ENCODE measurements at places on chromosomes 2 and 18.

- DNase-seq: no peak
Observed at GRCh38 chr18:62339106-62339988, 14.2 kb downstream of the TNFRSF11A start.

GRCh38 chr2:218691234-218691633 lies 19.3 kb downstream of the STK36 start:
- no peak for DNase-seq

DNA sequence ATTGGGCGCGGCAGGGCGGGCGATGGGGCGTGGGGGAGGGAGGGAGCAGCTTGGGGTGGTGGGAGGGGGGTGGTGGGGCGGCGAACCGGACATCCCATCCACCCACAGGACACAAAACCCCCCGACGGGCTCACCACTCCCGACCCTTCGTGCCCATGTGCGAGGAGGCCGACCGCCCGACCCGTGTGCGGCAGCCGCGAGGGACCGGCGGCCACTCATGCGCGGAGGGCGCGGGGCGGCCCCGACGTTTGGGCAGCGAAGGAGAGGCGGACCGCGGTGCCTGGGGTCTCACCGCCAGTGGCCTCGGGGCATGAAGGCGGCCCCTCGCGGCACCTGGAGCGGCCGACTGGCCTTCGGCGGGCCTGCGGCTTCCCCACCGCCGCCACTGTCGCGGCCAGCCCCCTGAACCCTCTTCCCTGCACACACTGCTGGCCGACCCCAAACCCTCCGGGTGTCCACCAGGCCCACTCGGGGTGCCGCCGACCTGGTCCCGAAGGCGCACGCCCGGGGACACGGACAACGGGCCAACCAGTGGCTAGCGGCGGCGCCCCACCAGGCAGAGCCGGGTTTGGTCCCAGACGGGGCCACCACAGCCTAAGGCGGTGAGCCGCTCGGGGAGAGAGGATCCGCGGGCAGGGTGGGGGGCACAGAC lies 94.6 kb upstream of the ANKRD30BL start:
- DNase-seq: no peak

DNA sequence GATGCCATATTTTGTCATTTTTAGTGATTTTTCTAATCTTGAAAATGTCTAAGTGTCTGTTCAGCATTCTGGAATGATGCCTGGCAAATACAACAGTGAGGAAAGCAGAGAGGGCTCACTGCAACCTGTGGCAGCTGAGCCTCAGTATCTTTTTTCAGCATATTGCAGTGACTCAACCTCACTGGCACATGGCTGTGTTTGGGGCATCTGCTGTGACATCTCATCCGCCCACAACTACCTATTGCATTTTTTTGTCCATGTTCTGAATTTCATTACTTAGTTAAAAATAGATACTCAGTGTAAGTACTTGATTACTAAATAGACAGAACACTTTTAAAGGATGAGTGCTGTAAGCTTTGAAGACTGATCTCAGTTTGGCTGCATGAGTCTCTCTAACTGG lies 10.7 kb downstream of the BABAM2 start:
- DNase-seq: no peak

DNA sequence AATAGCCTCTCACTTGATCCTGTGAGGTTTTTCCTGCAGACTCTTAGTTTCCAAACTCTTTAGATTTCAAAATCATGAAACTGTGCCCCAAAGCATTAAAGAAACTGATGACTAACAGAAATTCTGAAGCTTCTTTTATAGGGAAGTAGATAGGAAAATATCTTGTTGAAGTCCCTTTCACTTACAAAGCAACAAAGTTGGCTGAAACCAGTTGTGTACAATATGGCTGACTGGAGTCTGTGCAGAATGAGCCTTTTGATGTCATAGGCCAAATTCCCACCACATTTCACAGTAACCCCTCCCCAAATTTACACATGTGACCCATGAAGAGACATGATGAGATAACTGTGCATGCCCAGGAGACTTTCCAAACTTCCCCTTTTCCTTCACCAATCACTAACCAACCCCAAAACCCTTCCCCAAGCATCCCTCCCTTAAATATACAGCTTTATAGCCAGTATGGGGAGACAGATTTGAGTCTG lies 61.7 kb upstream of the NCK2 start:
- no peak for DNase-seq

- no peak for DNase-seq
Observed at GRCh38 chr2:200585730-200586643, at the start of gene AOX1. AOX1 (plus strand) TSS chr2:200586014; CDS start chr2:200586109, 95 bp downstream.

DNA sequence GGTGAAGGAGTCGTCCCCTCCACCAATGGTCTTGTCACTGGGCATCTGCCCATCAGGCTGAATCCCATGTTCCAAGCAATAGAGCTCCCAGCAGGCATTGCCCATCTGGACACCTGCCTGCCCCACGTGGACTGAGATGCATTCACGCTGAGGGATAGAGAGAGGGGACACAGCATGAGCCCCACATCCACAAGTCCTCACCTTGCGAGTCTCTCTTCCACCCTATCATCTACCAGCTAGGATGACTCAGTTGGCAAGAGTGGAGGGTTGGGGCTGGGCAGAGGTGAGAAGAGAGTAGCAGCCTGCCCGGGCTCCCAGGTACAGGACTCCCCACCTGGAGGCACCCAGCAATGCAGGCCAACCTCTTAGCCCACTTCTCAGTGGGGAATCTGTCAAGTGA lies 959 bp upstream of the TUBA4B start:
- DNase-seq: peak; percentile 18

GRCh38 chr2:60295636-60295962 lies 257.9 kb downstream of the BCL11A start:
- DNase-seq: no peak

- no peak for DNase-seq
Observed at GRCh38 chr2:20532634-20533437, 86.0 kb downstream of the RHOB start.

GRCh38 chr2:172545408-172546075 lies 10.3 kb upstream of the PDK1 start:
- no peak for DNase-seq

- DNase-seq: no peak
Observed at GRCh38 chr2:241808051-241808720, 807 bp upstream of the NEU4 start.

DNA sequence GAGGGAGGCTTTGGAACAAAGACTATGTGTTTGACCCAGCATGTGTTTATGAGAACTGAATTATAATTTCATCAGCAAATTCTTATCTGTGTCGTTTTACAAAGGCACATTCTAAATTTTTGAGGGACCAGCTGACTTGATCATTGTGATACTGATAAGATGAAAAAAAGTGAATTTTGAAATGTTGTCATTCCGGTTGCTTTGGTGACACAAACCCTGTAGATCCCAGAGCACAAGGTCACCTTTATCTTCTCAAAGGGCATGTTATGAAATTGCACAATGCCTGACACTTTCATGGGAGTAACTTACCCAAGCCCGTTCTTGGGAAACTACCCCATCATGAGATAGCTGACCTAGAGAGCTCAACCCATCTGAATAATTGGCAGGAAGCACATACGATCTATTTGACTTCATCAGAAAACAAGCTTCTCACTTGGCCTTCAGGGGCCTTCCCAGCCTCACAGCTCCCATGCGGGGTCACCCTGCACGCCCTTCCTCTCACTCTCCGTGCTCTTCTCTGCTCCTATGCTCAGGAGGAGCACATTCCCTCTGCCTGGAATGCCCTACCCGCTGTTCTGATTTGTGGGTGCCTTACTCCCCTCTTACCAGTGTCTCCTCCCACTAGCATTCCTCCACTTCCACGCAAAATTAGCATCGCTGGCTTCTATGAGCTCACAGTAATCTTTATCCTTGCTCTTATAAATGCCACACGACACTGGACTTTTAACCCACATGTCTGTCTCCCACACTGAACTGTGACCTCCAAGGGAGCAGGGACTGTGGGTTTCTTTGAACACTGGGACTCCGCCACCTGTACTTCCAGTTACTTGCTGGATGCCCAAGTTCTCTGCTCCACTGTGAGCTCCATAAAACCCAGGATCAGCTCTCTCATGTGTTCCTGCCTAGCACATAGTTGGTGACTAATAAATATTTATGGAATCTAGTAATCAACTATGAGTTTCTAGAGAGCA lies 555.8 kb upstream of the ID2 start:
- DNase-seq: no peak

GRCh38 chr2:241565411-241565810 lies 6.9 kb downstream of the BOK start:
- no peak for DNase-seq

DNA sequence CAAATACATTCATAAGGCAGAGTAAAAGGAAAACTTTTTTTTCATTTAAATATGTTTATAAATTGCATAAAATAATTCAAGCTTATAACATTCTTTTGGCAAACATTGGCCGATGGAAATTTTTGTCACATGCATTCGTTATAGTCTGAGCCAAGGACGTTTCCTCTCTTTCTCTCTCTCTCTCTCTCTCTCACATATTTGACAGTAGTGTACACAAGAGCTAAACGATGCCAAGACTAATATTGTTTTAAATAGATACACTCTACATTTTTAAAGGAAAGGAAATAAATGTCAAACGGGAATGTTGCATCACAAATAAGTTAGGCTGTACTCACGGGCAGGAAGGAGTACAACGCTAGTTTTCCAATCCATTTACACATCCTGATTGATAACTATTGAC lies 251.1 kb upstream of the SMIM21 start:
- no peak for DNase-seq

- no peak for DNase-seq
Observed at GRCh38 chr2:172931256-172931894, 144.3 kb upstream of the MAP3K20 start.

GRCh38 chr18:59629894-59630293 lies 67.3 kb downstream of the CCBE1 start:
- DNase-seq: no peak

GRCh38 chr18:8982416-8983183 lies 119.9 kb upstream of the NDUFV2 start:
- no peak for DNase-seq

- no peak for DNase-seq
Observed at GRCh38 chr2:187541086-187542085, 12.8 kb downstream of the TFPI start.

DNA sequence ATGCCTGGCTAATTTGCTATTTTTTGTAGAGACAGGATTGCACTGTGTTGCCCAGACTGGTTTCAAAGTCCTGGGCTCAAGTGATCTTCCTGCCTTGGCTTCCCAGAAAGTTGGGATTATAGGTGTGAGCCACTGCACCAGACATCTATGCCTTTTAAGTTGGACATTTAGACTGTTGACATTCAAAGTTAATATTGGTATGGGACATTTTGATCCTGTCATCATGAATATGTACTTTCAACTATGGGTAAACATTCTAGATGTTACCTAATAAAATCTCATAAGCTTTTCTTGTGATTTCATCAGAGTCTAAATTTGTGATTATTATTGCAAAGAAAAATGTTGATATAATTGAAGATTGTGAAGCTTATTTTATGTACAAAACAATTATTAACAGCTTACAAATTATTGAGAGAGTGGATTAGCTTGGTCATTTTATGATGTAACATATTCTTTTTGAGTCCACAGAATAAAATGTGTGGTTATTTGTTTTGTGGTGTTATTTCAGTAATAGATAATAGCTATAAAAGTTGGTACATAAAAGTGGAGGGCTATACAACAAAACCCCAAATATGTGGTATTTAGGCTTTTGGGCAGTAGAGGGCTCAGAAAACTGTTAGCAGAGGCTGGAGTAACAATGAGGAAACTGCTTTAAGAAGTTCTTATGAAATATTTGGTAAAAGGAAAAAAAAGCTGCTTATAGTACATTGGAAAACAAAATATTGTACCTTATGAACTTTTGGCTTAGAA lies 41.4 kb downstream of the STARD6 start:
- no peak for DNase-seq

DNA sequence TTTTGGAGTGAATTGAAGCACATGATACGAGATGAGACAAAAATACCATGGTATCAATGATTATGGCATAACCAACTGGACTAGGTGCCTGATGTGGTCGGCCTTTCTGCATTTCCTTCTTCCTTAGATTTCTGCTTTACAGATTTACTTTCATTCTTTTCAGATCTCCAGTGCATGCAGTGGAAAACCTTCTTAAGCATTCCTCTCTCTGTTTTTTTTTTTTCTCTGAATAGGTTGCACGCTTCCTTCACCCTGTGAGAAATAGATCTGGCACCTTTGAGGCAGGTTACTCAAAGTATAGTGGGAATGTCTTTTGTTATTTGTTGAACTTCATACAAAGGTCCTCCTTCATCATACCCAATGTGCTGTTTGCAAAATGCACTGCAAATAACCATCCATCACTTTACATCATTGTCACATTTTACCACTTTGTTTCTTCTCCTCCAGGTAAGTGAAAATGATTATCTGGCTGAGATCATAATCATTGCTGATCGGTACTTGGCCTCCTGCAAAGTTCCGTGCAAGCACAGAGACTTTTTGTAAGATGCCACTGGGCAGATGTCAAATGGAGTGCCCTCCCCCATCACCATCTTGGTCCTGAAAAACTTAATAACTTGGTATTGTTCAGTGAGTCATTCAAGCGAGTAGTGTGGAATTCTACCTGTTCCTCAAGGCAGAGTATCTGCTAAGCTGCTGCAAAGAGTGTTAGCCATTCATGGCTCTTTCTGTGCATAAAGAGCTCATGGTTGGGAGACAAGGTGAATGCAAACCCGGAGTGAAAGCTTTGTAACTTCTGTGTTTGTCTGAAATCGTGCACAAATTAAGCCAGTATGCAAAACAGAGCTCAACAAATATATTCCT lies 30.0 kb upstream of the KLHL14 start:
- no peak for DNase-seq

- DNase-seq: no peak
Observed at GRCh38 chr2:146666340-146666739, 1178.5 kb upstream of the ACVR2A start.

- DNase-seq: no peak
Observed at GRCh38 chr2:61677306-61677705, 139.2 kb upstream of the XPO1 start.

DNA sequence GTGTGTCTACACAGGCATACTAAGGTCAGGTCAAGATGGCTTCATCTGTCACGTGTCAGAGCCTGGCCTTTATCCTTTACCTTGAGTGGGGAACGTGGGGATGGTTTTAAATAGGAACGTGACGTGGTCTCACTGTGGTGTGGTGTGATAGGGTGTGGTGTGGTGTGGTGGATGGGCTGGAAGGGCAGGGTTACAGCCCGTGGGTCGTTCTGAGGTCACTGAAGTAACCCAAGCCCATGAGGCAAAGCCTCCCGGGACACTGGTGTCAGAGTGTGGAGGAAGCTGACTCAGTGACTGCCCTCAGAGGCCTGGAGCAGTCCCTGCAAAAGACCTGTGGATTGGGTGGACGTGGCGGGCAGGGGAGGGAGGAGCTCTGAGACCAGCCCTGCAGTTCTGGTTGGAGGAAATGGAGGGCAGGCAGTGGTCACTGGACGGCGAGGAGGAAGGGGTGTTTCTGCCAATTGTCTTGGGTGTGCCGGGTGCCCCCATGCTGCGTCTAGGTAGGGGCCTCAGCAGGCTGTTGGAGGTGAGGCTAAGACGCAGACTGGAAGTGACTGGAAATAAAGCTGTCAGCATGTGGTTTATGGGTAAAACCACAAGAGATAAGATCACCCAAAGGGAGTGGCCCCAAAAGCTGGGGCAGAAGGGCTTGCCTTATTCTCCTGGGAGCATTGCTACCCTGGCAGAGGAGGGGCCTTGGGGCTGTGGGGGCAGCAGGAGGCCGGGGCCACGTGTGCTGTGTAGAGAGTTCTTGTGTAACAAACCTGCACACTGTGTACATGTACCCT lies 84.8 kb downstream of the SH3RF3 start:
- DNase-seq: peak; percentile 41

All from activated T-cell treated with anti-CD3 and anti-CD28 coated beads for 4 hours (primary cell).